ENCODE measurements at places on chromosomes 1 and 21. TPM values are rescaled to one million over a fixed set of nuclear protein-coding genes. Genes with fewer than 3 reads are reported as not detected.

LORICRIN gene
- polyA plus RNA-seq = not detected

GRCh38 chr1:89548122-89548857 lies 23.7 kb downstream of the LRRC8B start:
- DNase-seq = no peak

SMIM1 gene
- polyA plus RNA-seq = 1.3 TPM

GRCh38 chr1:151510020-151510405 lies 1.2 kb upstream of the CGN start:
- no peak for DNase-seq

CTSE gene
- polyA plus RNA-seq = not detected

MATN1 gene
- polyA plus RNA-seq = 0.10 TPM

DNA sequence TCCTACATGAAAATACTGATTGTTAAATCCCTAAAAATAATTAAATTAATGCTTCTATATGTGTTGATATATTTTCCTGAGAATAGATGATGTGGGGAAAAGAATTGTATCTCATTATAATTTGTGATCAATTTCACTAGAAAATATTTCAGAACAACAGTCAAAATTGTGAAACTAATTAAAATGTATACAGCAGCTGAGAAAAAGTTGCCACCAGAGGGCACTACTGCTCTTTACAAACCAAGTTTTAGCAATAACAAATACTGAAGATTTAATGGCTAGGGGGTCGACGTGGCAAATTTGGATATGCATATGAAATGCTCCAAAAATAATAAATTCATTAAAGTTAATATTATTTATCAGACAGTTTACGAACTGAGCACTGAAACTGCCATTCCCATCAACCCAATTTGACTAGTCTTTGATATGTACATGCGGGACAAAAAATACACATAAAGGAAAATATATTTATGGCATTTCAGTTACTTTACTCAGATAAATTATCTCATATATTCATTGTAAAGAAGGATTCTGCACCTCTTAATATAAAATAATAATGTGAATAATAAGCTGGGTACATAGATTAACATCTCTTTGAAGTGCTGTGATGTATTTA lies 96.3 kb upstream of the TMPRSS15 start:
- DNase-seq = peak; percentile 32

DNA sequence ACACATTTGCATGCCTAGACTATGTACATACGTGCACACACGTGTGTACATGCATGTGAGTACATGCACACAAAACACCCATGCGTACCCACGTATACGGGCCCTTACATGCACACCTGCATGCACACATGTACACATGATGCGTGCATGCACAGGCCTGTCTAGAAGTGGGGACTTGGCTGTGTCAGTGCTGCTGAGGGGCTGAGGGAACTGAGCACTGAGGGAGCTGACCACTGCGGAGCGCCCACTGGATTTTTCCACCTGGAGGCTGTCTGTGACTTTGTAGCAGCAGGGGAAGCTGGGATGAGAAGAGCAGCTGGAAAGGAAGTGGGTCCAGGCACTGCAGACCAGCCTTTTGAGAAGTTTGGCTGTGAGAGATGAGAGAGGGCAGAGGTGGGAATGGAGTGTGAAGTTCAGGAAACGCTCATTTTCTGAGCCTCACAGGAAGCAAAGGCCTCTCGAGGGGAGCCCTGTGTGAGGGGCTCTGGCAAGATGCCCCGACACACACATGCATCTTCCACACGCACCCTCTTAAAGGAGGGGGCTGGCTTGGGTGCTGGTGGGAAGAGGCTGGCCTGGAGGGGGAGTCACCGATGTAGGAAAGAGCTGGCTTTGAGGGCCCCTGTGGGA lies 20.9 kb downstream of the PODN start:
- no peak for DNase-seq

CYYR1 gene
- not detected for polyA plus RNA-seq

DNA sequence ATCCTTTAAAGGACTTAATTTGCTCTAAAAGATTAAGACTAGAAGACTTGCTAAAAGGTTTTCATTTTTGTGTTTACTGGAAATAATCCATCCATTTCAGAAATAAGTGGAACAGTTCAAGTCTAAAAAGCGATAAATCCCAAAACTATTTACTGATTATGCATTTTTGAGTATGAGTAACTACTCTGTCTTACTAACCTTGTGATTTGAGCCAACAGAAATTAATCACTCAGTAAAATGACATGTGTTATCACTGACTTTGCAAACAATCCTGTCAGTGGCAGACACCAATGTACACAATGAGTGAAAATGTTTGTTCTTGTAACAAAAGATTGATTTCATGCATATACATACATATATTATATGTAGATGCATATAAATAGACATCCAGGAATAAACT lies 218.0 kb downstream of the DENND1B start:
- DNase-seq = peak; percentile 37

FAAP20 gene
- 23.1 TPM for polyA plus RNA-seq

GRCh38 chr1:184389446-184389845 lies 2.6 kb downstream of the C1orf21 start:
- no peak for DNase-seq

DNA sequence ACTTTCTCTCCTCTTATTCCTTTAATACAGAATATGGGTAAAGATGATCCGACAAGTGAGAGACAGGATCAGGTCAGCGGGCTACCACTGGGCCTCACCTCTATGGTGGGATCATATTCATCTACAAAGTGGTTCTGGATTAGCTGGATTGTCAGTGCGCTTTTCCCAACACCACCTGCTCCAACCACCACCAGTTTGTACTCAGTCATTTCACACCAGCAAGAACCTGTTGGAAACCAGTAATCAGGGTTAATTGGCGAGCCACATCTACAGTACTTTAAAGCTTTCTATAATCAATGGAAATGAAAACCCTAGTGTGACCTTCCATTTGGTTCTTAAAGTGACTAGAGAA lies 643 bp downstream of the NRAS start:
- no peak for DNase-seq

DNA sequence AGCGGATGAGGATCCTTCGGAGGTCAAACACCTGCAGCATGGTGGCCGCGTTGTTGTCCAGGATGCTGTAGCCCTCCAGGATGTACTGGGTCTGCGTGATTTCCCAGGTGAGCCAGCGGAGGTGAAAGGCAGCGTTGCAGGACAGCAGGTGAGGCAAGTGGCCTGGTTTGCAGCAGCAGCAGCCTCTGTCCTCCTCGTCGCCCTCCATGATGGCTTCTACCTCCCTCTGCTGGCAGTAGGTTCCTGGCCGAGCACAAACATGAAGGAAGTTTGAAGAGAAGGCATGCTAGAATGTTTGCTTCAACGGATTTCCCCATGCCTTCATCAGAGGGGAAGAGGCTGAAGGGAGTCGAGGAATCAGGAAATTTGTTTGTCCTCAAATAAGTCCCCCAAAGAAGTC lies 74.7 kb downstream of the NTPCR start:
- peak; percentile 55 for DNase-seq

DNA sequence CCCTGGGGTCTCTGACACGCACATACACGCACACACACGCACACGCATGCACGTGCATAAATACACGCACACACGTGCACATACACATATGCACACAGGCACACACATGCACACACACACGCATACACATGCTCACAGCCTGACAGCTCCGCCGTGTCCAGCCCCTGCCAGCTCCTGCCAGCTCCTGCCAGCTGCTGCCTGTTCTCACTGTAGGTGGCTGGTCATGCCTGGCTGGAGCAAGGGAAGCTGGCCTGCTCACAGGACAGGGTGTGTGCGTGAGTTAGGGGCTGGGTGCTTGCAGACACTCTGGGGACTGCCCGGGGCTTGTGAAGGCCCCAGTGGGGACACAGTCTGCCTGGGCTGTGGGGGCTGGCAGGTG lies 4.9 kb downstream of the PLCH2 start:
- no peak for DNase-seq

C2CD4D gene
- not detected for polyA plus RNA-seq

SLC6A9 gene
- 17.7 TPM for polyA plus RNA-seq

ESPN gene
- 0.18 TPM for polyA plus RNA-seq

KCNJ10 gene
- polyA plus RNA-seq = 0.09 TPM

CD48 gene
- polyA plus RNA-seq = not detected

DNA sequence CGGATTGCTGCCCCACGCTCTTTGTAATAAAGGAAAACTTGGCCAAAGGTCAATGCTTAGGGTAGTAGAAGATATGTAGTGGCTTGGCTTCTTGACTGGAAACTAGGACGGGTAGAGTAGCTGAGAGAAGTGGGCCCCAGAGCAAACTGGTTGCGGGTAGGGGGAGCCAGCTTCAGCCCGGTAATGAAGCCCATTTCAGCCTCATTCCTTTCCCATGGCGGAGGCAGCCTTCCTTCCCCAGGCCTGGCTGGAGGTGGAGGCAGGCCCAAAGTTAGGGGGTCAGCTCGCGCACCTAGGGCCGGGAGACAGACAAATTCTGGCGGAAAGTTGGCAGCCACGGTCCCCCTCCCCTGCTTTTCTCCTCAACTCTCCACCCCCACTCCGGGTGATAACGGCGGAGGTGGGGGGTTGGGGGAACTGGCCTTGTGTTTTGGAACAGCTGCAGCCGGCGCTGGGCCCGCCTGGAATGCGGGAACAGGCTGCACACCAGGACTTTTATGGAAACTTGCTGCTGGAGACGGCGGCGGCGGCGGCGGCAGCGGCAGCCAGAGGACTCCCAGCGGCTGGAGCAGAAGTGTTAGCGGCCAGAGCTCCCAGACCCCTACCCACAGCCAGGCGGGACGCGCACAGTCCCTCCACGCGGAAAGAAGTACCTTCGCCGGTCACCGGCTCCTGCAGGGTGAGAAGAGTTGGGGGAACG lies at the start of gene NEXN:
Gene NEXN, plus strand, starts transcription at position 544 of the 700 bp plus-strand sequence. CDS start 27,483 bp downstream, outside the sequence.
- DNase-seq = peak; percentile 41

GRCh38 chr1:53987880-53988279 lies 30.1 kb downstream of the LDLRAD1 start:
- no peak for DNase-seq

DNA sequence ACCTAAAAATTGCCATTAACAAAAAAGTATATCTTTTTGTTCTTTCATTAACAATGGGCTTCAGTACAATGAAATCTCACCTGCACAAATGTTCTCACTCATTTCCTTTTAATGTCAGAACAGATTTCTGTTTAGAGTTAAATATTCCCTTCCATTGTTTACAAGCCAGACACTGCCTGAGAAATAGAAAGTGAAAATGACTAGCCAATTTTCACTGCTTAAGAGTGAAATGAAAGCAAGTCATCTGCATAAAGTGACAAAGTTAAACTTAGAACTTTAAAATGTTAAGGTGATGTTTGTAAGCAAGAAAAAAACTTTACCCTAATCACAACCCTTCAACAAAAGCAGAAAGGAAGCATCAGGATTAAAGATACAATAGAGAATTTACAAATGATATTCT lies 27.5 kb downstream of the COA6 start:
- DNase-seq = no peak

DNA sequence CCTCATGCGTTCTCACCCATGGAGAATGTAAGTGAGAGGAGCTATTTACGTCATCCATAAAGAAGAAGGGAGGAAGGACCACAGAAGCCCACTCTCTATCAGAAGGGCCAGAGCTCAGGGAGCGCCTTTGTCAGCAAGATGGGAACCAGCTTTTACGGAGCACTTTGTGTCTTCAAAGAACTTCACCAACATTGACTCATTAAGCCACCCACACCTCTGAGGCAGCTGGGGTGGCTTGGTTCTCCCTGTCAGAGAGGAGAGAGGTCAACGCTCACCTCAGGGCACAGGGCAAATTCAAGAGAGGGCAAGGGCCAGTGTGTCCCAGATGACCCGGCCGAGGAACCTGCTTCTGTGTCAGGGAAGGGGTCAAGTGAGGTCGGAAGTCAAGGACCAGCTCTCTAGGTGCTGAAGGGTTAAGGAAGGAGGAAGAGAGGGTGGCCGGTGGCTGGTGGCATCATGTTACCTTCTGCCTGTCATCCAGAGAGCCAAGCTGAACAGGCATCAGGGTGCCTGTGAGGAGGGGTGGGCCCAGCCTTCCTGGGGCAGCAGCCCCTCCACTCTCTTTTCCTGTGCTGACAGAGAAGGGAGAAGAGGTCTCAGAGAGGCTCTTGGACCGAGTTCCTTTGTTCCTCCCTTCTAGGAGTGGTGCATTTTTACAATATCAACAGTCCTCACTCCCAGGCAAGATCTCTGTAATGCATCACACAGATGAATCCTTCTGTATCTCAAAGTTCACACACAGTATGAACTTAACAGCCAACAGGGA lies 109.0 kb downstream of the ETS2 start:
- DNase-seq = no peak

SMG7 gene
- 29.1 TPM for polyA plus RNA-seq

TNFRSF25 gene
- polyA plus RNA-seq = 4.5 TPM

DNA sequence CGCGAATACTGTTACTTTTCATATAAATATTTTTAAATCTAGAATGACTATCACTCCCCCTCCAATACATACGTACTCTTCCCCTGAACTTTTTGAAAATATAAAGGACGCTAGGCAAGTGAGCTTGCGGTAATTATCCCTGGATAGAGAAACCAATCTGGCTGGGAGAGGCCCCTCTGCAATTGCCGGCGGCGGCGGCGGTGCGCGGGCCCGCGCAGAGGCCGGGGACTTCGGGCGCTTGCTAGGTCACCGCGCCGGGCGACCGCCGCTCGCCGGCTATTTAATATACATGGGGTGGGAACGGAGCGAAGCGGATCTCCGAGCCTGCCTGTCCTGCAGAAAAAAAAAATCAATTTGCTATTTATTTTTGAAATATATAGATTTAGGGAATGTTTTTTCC lies 416.3 kb upstream of the ESRRG start:
- DNase-seq = no peak

PHACTR4 gene
- 25.4 TPM for polyA plus RNA-seq

DNA sequence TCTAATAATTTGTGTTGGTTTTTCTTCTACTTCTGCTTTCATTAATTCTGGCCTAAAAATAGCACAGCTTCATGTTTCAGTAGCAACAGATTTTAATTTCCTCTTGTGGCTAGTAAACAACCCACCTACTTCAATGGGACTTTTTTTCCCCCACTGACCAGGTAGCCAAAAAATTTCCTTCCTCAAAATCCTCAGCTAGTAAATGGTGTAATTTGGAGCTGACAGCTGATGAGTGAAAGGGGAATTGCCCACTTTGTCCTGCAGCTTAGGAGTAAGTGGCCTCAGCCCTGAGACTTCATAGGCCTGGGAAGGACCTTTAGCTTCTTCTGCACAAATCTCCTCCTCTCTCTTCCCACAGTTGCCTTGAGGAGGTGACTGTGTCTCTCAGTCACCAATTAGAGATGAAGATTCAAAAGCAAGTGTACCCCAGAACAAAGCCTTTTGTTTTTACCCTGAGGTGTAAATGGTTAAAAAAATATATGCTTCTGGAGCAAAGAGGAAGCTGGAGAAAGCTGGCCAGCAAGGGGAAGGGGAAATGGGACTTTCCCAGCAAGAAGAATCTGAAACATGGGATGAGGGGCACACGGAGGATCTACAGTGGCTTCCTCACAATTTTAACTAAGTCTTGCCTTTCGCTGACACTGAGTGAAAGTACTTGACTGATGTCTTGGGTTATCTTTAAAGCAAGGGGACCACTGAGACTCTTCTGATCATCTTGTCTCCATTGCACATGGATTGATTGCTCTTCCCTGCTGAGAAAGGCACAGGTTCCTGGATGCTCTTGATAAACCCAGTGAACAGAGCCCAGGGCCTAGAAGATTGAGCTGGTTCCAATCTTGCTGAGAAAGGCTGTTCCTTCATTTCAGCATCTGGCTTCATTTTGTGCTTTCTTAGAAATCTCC lies 35.8 kb upstream of the VCAM1 start:
- DNase-seq = no peak
